Smooth muscle cell of the brain vasculature (primary cell): ENCODE measurements at places on chromosomes 12 and 14.

GRCh38 chr12:100216337-100216736, 15.7 kb downstream of the ACTR6 start:
- DNase-seq: no peak

DNA sequence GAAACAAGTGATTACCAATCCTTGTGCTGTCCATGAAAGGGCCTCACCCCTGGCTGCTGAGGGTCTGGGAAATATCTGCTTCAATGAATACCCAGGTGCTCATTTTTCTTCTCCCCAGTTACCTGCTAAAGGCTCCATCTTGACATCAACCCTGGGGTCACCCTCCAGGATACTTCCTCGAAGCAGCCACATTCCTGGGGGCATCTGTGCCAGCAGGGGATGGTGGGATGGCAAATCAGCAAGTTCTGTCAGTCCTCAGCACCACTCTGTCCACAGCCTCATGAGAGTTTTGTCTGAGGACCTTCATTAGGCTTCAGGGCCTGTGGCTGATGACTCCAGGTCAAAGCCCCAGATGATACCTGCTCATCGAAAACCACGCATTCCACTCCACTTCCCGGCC, 124.8 kb downstream of the ZFP36L1 start:
- DNase-seq: no peak

GRCh38 chr14:68168460-68169109, 349.0 kb downstream of the RAD51B start:
- no peak for DNase-seq

- DNase-seq: no peak
Observed at GRCh38 chr12:43331935-43332334, 220.1 kb downstream of the ADAMTS20 start.

DNA sequence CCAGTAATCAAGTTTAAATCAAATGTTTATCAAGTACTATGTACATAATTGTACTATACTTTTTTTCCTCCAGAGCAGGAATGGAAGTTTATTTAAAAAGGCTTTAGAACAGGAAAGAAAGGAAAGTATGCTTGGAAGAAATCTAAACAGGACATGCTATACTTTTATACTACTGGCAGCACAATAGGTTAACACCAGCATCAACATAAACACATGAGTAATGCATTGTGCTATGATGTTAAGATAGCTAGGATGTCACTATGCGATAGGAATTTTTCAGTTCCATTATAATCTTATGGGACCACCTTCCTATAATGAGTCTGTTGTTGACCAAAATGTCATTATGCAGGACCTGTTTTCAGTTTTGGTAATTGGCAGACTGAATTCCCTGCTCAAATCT, 41.5 kb upstream of the ANKS1B start:
- DNase-seq: no peak

DNA sequence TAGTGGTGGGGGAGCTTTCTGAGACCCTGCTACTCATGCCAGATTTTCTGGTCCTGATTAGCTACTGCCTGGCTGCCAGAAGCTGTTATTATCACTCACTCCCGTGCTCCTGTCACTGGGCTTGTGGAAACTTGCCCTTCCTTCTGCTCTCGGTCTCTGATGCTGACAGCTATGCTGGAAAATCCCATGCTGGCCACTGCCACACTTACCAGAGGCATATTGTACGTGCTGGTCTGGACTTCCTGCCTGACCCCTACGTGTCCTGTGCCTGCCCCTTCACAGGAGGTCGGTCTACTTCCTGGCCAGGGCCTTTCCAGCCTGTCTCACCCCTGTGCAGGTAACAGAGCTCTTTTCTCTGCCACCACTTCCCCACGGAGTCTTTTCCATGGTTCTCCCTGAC, 149.4 kb upstream of the PLEKHG7 start:
- no peak for DNase-seq

- no peak for DNase-seq
Observed at GRCh38 chr12:132835076-132836025, 6.7 kb upstream of the GOLGA3 start.

DNA sequence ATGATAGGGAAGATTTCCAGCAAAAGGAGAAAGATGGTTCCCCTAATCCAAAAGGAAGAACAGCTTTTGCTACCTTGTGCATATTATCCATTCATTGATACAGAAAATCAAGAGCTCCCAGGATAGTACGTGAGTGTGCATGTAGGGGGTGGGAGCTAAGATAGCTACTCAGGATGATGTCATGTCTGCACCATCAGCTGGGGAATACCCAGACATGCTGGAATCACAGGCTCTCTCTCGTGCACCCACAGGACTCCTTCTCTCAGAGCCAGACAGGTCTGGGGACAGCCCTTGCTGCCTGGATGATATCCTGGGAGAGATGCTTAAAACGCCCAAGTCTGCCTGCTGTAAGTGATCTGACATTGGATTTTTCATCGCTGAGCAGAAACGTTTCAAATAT, 38.9 kb downstream of the FOXN3 start:
- no peak for DNase-seq

DNA sequence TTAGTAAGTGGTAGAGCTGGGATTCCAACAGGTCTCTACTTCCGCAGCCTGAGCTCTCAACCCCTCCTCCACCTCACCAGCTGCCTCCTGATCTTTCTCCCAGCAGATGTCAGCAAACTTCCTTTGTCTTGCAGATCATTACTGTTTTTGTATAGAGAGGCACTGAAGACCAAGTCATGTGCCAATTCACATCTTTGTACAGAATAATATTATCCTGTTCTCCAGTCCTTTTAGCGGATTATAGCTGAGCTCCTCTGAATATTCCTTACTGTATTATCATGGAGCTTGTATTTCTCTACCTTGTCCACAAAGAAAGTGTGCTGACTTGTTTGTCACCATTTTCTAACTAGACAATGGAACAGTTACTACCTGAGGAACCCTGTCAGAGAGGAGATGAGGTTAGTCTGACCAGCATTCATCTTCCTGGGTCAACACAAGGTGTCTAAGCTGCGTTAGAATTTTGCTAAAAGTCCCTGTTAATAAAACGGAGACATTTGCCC, 142.3 kb upstream of the ARHGAP5 start:
- DNase-seq: no peak

- DNase-seq: no peak
Observed at GRCh38 chr14:30444451-30444850, 114.5 kb upstream of the G2E3 start.

GRCh38 chr12:104048811-104049210, 1.2 kb downstream of the GLT8D2 start:
- DNase-seq: no peak

- DNase-seq: no peak
Observed at GRCh38 chr12:761256-761655, 8.9 kb downstream of the WNK1 start.

- no peak for DNase-seq
Observed at GRCh38 chr14:104587641-104588040, 8.1 kb downstream of the C14orf180 start.

DNA sequence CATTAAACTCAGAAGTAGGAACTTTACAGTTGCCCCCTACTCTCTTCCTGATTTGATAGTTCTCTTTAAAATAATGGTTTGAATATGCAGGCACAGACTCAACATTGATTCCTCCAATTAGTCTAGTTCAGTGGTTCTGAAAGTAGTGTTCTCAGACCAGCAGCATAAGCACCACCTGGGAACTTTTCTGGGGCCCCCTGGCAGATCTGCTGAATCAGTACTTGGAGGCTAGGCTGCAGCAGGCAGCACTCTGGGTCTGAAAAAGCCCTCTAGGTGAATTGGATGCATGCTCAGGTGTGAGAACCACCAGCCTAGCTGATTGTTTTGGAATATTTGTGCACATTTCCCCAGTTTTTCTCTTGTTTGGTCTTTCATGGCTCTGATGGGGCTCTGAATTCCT, 198.6 kb upstream of the NOS1 start:
- no peak for DNase-seq

DNA sequence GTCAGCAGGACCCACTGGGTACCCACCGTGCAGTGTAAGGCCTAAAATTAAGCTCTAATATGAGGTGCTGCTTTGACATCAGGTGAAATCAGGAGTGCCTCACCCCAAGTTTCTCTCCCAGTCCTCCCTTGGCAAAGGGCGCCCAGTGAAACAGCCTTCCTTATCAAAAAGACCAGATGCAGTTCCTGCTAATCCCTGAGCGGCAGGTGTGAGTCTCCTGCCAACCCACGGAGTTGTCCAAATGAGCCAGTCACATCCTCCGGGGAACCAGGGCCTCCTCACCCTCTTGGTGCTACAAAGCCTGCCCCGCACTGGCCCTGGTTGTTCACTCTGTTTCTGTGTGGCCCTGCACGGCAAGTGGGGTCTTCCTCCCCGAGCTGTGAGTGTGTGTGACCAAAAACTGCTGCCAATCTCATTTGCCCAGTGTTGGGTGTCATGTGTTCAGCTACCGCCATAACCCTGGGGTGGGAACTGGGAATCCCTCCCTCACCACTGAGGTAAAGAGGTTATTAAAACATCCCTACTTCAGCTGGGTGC, 20.2 kb upstream of the P2RX4 start:
- DNase-seq: no peak

DNA sequence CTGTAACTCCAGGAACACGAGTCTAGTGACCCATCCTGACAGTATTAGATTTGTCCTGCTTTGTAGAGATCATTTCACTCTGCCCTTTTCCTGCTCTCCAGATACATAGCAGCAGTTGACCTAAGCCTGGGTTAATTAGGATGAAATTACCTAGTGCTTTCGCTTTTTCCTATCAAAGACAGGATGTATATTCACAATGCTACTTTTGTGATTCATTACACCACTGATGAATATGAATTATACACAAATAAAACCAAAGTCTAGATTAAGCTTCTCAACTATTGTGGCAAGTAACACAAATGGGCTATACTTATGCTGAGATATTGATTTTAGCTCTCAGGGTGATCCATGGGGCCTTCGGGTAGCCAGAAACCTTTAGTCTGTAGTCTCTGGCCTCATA, 17.9 kb downstream of the CERS5 start:
- DNase-seq: no peak
